ENCODE measurements at places on chromosomes 2 and 18.
A peak's percentile ranks its signal among the peaks of the same experiment; 100 is the strongest.

DNA sequence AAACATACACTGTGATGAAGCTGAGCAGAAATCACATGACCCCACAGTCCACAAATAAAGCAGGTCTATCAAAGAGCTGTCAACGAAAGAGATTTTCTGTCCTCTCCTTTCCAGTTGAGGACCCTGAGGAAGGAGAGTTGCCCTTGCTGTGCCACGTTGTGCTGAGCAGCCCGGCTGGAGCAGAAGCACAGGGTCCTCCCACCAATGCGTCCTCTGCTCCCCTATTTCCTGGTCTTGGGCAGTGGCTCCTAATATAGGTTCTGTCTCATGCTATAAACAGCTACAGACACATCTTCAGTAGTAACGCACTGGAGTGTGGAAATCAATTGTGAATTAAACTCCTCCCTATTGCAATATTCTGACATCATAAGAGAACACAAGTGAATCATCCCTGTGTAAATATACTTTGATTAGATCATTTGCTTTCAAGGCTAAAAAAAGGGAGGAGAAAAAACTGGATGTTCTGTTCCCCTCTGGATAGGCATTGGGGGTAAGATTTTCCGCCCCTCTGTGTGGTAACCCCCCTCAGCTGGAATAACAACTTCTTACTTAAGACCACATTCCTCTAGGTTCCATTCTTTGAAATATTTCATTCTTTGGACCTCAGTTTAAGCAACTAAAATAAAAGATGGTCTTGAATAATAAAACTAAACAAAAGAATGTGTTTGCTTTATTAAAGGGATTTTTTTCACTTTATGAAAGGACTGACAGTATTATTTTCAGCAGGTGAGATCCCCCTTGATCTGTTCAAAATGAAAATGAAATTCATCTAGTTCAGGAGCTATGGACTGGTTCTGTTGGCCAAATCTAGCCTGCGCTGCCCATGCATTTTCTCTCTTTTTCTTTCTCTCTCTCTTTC, 8.3 kb upstream of the RHOB start:
- no peak for DNase-seq

DNA sequence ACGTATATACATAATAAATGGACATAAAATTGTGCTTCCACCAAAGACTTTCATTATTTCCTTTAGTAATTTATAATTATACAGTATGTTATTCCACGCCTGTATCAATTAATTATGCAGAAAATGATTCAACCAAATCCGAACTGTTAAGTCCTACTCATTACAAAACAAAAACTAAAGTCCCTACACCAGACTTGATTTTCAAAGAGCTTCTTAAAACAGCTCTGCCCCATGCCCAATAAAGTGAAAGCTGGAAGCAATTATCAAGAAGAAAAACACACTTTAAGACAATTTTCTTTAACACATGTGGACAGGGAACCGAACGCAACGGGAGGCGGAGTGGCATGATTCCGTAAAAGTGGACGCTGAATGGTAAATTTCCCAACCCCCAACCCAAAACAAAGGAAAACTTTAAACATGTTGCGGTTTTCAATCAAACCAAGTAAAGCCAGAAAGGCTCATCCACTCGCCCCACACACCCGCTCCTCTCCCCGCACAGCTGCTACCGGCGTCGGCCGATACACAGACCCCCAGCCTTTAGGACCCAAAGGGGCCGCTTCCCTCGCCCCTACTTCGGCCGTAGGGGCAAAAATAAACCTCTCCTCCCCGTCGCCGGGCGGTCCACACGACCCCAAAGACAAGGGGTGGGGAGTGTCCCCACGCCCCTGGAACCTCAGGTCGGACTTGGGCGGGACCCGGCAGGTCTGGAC, 705 bp downstream of the YES1 start:
- peak; percentile 19 for DNase-seq

DNA sequence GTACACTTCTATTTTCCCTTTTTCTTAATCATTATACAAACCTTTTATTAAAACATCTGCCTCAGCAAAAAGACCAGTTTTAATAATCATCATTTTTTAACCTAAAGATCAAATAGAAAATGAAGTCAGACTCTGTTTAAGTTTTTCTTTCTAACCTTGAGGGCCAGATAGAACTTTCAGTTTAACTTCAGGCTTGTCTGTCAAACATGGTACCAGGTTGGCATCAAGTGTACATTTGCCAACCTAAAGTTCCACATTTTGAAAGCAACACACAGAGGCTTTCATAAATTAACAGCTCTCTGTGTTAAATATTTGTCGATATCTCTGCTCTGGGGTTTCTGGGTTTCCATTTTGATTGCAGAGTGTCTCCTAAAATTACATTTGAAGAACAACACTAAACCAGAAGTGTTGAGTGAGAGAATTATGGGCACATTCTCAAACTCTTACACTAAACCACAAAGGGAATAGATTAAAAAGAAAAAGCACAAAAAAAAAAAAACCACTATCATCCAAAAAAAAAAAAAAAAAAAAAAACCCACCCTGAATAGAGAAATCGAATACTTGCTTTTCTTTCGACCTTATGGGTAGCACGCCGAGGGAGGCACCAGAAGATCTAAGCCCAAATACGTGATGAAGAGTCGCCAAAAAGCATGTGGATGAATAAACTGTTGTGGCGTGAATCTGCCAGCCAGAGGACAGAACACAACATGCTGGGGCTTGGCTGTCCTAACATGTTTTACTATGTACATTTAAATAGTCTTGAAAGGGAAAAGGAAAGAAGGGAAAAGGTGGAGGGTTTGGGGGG, 166.2 kb downstream of the TCF4 start:
- DNase-seq: no peak

GRCh38 chr2:155169317-155169716, 470.8 kb downstream of the KCNJ3 start:
- DNase-seq: no peak

GRCh38 chr2:23399674-23400261, 14.8 kb downstream of the KLHL29 start:
- DNase-seq: no peak

All from activated CD4-positive, alpha-beta T cell treated with anti-CD3 and anti-CD28 coated beads for 4 hours (primary cell).